NCI-H524 (cell line): ENCODE measurements at places on chromosomes 12 and 14.
A peak's percentile ranks its signal among the peaks of the same experiment; 100 is the strongest.

DNA sequence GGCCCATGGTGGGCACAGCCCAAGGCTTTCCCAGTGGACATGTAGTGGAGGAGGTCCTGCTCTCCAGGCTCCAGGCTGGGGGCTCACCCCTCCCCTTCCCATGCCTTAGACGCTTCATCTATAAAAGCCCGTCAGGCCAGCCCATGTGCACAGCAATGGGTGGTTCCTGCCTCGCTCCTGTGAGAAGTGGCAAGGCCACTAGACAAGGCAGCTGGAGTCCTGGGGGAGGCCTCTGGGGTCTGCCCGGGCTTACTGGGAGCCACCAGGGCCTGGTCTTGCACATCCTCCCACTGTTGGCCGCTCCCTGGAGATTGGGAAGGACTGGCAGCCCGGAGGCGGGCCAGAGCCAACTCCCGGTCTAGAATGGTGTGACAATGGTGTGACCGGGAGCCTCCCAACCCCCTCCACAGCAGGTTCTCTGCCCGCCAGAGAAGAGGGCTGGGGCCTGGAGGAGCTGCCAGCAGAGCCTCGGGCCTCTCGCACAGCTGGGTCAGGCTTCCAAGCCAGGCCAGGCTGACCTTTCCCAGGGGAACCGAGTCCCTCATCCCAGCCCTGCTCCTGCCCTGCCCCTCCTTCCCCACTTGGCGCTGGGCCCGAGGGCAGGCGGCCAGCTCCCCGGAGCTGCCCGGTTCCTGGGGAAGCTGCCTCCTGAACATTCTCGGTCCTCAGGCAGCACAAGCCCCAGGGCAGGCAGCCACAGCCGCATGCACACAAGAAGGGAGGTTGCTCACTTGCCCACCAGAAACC lies 97.9 kb downstream of the RFLNA start:
- no peak for DNase-seq

DNA sequence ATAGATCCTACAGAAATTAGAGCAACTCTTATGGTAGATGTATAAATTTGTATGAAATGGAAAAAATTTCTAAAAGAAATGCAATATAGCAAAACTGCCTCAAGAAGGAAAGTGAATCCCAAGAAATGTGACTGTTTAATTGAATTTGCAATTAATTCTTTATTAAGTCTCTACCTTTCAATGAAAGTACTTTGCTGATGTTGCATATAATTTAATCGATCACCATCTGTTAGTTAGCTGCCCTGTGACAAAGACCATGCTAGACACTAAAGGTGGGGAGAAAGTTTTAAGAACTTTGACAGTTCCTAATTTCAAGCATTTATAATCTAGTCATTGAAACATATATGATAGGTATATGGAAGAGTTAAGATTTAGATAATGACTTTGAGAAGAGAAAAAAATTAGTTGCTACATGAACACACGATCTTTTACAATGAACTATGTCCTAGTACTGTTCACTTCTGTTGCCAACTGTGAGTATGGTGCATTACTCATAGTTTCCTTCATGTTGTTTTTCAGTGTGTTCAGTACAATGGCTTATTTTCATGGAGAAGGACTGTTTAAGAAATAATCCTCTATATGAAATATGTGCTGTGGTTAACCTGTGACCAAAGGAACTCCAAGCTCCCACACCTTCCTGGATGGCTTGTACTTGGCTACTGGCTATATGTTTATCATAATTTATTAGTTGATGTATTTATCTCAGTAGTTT lies 128.4 kb downstream of the METTL25 start:
- no peak for DNase-seq

- no peak for DNase-seq
Measured at GRCh38 chr12:78880078-78880477, 15.5 kb downstream of the SYT1 start.

DNA sequence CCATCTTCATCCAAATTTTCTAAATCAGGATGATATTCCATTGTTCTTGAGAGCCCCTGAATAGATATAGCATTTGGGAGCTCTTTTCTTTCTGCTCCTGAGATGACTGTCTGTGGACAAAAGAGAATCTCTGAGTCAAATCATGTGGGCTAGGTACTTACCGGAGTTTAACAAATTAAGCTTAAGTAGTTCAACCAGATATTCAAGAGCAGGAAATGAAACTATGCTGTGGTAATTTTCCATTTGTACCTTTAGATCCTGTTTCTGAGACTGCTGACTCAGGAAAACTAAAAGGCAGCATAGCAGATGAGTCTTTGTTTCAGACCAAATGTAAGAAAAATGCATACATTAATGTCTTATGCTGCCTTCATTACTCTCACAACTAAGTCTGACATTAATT lies at the start of gene CLEC7A:
CLEC7A (minus strand) TSS at position 158 of the 400 bp plus-strand sequence; CDS start at position 41, 117 bp downstream.
- DNase-seq: no peak

DNA sequence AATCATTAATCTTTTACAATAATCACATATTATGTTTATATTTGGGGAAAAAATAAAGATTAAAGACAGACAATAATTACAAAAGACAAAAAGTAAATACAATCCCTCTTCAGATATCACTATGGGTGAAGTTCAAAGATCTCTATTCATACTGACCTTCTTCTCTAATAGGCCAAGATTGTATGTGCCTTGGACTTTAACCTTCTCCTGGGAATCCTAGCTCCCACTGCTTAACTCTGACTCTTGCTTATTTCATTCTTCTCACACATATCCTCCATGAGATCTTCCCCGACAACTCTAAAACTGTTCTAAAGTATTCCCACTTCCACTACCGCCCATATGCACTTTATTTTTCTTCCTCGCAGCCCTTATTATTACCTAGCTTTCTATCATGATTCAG lies 83.8 kb downstream of the EEA1 start:
- DNase-seq: no peak

- peak; percentile 88 for DNase-seq
Measured at GRCh38 chr12:39892146-39892545, 213.7 kb downstream of the SLC2A13 start.

- DNase-seq: no peak
Measured at GRCh38 chr12:114163771-114164170, 197.6 kb upstream of the RBM19 start.

DNA sequence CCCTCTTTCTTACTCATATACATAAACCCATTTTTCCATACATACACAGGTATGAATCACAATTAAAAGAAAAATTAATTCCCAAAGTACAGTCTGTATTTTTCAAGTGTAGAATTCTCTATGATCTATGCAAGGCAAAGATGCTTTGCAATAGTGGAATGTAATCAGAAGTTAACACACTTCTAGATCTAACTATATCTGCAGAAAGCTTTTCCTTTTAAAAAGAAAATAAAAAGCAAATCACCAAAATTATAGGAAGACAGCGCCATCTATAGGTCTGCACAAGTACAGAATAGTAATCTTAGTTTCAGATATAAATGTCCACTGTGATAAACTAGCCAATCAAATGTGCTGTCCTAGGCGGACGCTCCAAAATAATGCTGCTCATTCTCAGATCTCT lies 22.0 kb downstream of the SLC25A21 start:
- DNase-seq: peak; percentile 72

GRCh38 chr14:32761381-32761968 lies 177.2 kb upstream of the NPAS3 start:
- no peak for DNase-seq
